ENCODE measurements at places on chromosomes 1 and 21.

DNA sequence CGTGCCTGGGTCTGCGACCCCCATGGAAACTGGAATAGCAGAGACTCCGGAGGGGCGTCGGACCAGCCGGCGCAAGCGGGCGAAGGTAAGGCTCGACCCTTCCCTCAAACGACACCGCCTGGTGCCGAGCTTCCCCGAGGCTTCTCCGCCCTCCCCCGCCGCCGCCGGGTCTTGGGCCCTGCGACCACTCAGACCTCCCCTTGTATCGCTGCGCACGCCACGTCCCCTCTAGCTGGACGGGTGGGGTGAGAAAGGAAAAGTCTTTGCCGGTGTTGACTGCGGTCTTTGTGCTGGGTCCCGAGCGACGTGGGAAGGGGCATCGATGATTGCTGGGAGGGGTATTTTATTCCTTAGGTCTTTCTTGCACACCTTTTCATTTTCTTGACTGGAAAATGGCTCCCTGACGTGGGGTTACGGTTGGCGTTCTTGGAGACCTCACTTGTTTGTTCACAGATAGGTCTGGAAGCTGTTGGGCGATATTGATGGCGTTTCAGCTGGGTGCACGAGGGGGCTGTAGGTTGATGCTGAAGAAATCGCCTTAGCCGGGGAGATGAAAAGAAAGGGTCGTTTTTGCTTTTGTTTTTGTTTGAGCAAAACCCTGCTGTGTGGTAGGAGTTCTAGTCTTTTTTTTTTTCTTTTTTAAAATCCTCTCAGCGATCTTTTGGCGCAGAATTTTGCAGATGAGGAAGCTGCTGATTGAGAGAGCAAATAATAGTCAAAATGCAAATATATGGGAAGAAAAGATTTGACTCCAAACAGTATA lies 776 bp downstream of the KDM1A start:
- peak; percentile 12 for DNase-seq

- no peak for DNase-seq
Measured at GRCh38 chr1:72670902-72671301, 388.6 kb upstream of the NEGR1 start.

- no peak for DNase-seq
Measured at GRCh38 chr21:38741950-38742256, 63.8 kb upstream of the ETS2 start.

DNA sequence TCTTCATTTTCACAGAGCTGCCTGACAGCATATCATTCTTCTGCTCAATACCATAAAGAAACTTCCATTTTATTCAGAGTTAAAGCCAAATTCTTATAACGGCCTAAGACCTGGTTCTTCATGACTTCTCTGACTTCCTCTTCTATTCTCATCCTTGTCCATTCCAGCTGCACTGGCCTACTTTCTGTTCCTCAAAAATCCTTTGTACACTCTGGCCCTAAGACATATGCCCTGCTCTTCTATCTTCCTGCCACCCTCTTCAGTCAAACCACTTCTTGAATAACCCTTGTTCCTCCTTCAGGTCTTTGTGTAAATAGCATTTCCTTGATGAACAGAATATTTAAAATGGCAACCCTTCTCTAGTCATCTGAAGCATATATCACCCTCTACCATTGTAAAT lies 1338.7 kb upstream of the ADGRL2 start:
- no peak for DNase-seq
